Activated naive CD4-positive, alpha-beta T cell (primary cell): ENCODE measurements at places on chromosomes 6 and 20.

DNA sequence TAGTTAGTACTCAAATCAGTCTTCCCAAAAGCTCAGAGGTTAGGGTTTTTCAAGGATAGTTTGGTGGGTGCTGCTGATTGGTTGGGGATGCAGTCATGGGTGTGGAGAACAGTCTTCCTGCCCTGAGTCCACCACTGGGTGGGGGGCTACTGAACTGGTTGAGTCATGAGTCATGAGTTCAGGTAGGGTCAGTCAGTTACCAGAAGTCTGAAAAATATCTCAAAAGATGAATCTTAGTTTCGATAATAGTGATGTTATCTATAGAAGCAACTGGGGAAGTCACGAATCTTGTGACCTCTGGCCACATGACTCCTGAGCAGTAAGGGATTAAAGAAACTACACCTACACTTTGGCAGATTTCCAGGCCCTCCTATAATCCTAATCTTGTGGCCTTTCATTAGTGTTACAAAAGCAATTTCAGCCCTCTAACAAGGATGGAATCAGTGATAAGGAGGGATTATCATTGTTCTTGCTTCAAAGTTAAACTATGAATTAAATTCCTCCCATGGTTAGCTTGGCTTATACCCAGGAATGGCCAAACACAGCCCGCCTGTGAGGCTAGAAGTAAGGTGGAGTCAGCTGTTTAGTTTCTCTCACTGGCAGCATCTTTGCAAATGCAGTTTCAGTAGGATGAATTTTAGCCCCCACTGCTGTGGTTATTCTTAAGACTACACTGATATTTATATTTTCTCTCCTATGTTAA lies 33.3 kb upstream of the NKAIN2 start:
- no peak for DNase-seq

GRCh38 chr20:24966317-24967012 lies 17.4 kb downstream of the CST7 start:
- DNase-seq = no peak

DNA sequence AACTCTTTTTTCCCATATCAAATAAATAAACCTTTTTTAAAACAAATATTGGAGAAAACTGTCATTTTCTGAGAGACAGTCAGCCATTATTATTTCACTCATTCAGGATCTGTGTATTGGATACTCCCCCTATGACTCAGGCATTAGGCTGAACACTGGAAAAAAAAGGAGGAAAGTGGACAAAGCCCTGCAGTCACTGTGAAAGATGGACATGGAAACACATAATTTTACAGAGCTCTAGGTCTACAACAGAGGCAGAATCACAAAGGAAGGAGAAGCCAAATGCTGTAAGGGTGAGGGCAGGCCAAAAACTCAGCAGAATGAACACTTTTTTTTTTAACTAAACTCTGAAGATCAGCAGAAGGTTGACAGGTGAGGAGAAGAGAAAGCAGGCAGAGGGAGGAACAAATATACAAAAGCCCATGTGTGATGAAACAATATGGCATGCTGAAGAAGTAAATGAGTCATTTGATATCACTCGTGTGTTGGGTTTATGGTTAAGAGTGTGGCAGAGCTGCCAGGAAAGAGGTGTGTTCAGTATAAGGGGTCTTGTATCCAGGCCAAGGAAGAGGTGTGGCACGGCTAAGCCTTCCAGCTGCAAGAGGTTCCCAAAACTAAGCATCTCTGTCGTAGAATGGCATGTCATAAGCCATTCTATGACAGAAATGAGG lies 39.1 kb downstream of the EPB41L2 start:
- DNase-seq = no peak

DNA sequence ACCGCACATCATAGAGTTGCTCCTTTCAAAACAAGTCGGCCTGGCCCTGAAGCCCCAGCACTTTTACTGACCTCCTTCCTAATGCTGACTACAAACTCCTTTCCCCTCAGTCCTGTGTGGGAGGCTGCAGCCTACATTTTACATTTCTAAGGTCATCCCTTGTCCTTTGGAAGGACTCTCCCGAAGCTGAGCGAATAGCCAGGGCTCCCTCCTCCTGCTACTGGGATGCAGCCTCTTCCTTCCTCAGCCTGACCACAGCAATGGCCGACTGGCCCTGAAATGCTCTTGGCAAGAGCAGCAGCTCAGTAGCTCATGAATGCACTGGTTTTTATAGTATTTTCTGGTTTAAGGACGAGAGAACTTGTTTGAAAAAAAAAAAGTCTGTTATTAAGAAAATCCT lies 679 bp downstream of the ADGRF5 start:
- no peak for DNase-seq
